Glomerular endothelial cell (primary cell): ENCODE measurements at places on chromosomes 16 and 17.

DNA sequence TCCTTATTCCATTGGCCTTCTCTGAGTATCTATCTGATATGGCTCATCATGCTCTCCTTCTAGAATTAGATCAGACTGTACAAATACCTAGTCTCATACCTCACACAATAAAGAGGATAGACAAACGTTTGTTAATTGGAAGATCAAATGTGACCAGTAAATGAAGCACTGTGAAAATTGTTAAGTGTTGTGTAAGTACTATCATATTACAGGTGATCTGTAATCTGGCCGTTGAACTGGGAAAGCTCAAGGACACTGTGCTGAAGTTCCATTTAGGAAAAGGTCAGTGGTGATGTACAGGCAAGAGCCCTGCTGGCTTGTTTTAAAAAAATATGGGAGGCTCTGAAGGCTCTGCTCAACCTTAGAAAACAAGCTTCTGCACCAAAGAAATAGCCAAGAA lies 38.5 kb upstream of the CORO6 start:
- no peak for DNase-seq

DNA sequence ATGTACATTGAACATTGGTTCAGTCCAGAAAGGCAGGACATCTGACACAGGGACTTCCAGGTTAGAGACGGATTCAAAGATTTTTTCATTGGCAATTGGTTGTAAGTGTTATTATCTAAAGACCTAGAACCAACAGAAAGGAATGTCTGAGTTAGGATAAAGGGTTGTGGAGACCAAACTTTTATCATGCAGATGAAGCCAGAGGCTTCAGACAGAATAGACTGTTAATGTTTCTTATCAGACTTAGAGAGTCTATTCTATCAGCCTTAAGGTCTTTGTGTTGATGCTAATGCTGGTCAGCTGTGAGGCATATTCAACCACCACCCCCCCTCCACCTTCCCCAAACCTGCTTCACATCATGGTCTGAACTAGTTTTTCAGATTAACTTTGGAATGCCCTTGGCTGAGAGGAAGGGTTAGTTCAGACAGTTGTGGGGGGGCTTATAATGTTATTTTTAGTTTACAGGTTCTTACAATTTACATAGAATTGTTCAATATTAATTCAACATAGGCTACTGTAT lies 2.1 kb upstream of the ITGB3 start:
- no peak for DNase-seq

GRCh38 chr16:78761427-78761826 lies 662.0 kb downstream of the WWOX start:
- no peak for DNase-seq

DNA sequence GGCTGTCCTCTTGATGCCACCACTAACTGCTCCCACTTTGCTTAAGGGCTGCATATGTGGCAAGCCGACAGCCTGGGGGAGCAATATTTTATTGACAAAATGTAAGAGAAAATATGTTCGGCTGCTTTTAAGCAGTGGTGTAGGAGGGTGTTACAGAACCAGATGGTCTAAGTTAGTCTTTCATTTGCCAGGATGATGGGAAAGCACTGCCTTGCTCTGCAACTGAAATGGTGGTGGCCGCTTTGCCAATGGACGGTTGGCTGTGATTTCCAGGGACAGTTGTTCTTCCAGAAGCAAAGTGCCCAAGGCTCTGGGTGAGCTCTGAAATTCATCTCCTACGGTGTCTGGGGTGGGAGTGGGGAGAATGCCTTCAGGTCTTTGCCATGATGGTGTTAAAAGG lies 469.3 kb downstream of the TOX3 start:
- no peak for DNase-seq

DNA sequence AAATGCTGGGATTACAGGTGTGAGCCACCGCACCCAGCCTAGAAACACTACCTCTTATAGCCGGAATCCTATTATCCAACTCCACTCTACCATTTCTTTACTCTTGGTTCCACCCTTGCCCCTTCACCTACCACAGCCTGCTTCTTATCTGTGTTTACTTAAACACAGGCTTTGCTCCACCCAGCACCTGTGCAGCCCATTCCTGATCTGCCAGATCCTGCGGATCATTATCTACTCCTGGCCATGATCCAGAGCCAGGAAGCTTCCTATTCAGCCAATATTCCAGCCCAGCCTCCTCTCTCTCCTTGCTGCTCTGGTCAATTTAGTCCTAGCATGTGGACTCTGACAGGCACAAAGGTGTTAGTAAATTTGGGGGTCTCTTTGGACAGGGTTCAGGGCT lies 98.8 kb upstream of the MED13 start:
- DNase-seq: no peak

GRCh38 chr17:54736573-54736972 lies 164.1 kb upstream of the TOM1L1 start:
- no peak for DNase-seq

DNA sequence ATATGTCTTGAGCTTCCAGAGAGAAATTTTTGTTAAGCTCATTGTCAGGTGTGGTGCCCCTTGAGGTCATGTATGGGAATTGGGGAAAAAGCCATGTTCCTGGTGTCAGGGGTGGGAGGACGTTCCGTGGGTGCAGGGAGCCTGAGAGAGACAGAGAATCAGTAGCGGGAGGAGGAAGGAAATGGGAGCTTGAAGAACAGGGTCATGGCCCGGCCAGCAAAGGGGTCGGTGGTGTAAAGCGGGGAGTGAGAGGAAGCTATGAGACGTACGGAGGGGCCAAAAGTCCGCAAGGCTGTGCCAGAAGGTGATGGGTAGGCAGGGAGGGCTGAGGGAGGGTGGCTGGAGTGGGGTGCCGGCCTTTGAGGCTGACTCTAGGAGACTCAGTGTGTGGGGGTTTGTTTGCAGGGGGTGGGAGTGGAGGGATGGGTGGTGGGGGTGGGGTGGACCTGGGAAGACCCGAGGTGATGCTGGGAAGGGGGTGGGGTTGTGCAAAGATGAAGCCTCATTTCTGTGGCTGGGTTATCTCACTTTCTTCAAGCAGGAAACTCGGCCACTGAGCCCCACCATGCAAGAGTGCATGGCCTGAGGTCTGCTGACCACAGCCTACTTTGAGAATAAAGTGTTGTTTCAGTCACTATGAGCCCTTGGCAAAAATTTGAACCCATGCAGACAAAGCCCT lies 63.6 kb downstream of the PLCG2 start:
- DNase-seq: no peak
